Dermis lymphatic vessel endothelial cell (primary cell): ENCODE measurements at places on chromosomes 6 and 20. TPM values are rescaled to one million over a fixed set of nuclear protein-coding genes. Genes with fewer than 3 reads are reported as not detected.

Gene COL9A3
- 1.0 and 1.3 TPM in 2 replicates for total RNA-seq

Gene FAXC
- 0.65 and 0.86 TPM in 2 replicates for total RNA-seq

Gene SCRT2
- total RNA-seq, result not detected in 2 replicates

Gene FGD2
- not detected in 2 replicates for total RNA-seq

Gene GNAS-AS1
- total RNA-seq, result 0.11 TPM in 1 of 2 replicates, not detected in the other

Gene MRAP2
- 6.4 and 8.9 TPM in 2 replicates for total RNA-seq

Gene OPN5
- not detected in 2 replicates for total RNA-seq

Gene CLVS2
- total RNA-seq, result not detected in 2 replicates

Gene MYMX
- total RNA-seq, result not detected in 2 replicates

Gene ABT1
- 18.5 and 19.6 TPM in 2 replicates for total RNA-seq

Gene PXDC1
- 53.1 and 88.6 TPM in 2 replicates for total RNA-seq

Gene SNAI1
- total RNA-seq, result 2.0 TPM in 2 replicates

Gene ADGRF5
- 79.2 and 126 TPM in 2 replicates for total RNA-seq

Gene PERP
- 15.8 and 19.0 TPM in 2 replicates for total RNA-seq

Gene OTOR
- total RNA-seq, result not detected in 2 replicates

Gene ADISSP
- total RNA-seq, result 12.1 and 12.5 TPM in 2 replicates

Gene EPPIN
- not detected in 2 replicates for total RNA-seq

Gene TCP11
- total RNA-seq, result 0.22 TPM in 1 of 2 replicates, not detected in the other

Gene UBR2
- total RNA-seq, result 27.4 and 30.4 TPM in 2 replicates

Gene BCAS1
- not detected in 2 replicates for total RNA-seq

Gene C6orf52
- 0.26 TPM in 1 of 2 replicates, not detected in the other for total RNA-seq

Gene NT5E
- 72.6 and 114 TPM in 2 replicates for total RNA-seq

Gene CEP85L
- 11.7 and 14.4 TPM in 2 replicates for total RNA-seq

Gene CTCFL
- not detected in 2 replicates for total RNA-seq

Gene WFDC5
- total RNA-seq, result not detected in 2 replicates

Gene SLC52A3
- total RNA-seq, result not detected in 2 replicates

Gene HDGFL1
- not detected in 2 replicates for total RNA-seq

Gene PROKR2
- total RNA-seq, result not detected in 2 replicates

Gene SFT2D1
- total RNA-seq, result 22.1 and 26.2 TPM in 2 replicates

Gene LY86
- not detected in 2 replicates for total RNA-seq

Gene EEF1A2
- total RNA-seq, result 5.8 and 7.9 TPM in 2 replicates

Gene ATP6V1G2
- 0.11 and 0.17 TPM in 2 replicates for total RNA-seq

Gene CD24
- 0.09 and 0.22 TPM in 2 replicates for total RNA-seq

Gene TRIM31
- not detected in 2 replicates for total RNA-seq

Gene TNXB
- 10.1 and 17.2 TPM in 2 replicates for total RNA-seq

Gene ZNF311
- total RNA-seq, result under 0.01 and 0.17 TPM in 2 replicates

Gene TMEM170B
- 1.6 and 1.7 TPM in 2 replicates for total RNA-seq

Gene TSPYL4
- 7.6 TPM in 2 replicates for total RNA-seq

Gene SLC2A10
- total RNA-seq, result 6.9 and 7.6 TPM in 2 replicates

Gene TRIM15
- total RNA-seq, result not detected in 2 replicates

Gene TAGAP
- not detected in 2 replicates for total RNA-seq

Gene CCN5
- total RNA-seq, result under 0.01 TPM in 1 of 2 replicates, not detected in the other

Gene CGAS
- 0.69 and 0.98 TPM in 2 replicates for total RNA-seq

Gene AVP
- total RNA-seq, result not detected in 2 replicates

Gene POPDC3
- 0.26 and 0.33 TPM in 2 replicates for total RNA-seq
